ENCODE measurements at places on chromosomes 5 and 9.

- DNase-seq: no peak
Observed at GRCh38 chr5:2381070-2381469, 370.4 kb downstream of the IRX2 start.

GRCh38 chr9:96115836-96116235, 186.1 kb downstream of the HSD17B3 start:
- no peak for DNase-seq

- DNase-seq: no peak
Observed at GRCh38 chr5:36570301-36571095, 35.9 kb upstream of the SLC1A3 start.

GRCh38 chr5:10220248-10220647, 29.4 kb downstream of the ATPSCKMT start:
- DNase-seq: no peak

DNA sequence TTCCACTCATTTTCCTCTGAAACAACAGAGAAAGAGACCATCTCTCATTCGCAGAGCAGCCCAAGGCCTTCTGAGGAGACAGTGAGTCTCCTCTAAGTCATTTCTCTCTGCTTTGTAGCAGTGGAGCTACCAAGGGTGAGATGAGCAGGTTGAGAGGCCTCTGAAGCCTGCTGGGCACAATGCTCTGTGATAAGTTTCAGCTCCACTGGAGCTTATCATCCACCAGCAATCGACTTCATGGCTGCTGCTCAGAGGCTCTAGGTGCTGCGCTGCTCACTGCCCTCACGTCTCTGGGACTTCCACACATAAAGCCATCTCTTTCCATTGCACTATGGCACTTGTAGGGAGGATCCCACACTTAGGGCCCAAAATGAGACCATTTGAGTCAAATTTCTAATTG, 96.3 kb downstream of the CMYA5 start:
- DNase-seq: no peak

DNA sequence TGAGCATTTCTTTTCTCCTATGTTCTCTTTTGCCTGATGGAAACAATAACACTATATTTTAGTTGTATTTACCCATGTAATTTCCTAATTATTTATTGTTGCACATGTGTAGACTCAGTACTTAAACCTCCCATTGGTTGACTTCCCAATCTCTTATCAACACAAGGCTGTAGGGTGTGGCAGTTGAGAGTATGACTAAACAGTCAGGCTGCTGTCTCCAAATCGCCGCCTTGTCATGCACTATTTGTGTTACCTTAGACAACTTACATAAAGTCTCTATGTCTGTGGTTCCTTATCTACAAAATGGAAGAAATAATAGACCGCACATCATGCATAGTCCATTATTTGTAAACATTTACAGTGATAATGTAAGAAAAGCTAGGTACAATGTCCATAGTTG, 68.9 kb upstream of the EFNA5 start:
- no peak for DNase-seq

- no peak for DNase-seq
Observed at GRCh38 chr5:2015961-2016360, 133.2 kb upstream of the IRX4 start.

GRCh38 chr9:34689512-34689911, 1.6 kb downstream of the CCL19 start:
- no peak for DNase-seq

DNA sequence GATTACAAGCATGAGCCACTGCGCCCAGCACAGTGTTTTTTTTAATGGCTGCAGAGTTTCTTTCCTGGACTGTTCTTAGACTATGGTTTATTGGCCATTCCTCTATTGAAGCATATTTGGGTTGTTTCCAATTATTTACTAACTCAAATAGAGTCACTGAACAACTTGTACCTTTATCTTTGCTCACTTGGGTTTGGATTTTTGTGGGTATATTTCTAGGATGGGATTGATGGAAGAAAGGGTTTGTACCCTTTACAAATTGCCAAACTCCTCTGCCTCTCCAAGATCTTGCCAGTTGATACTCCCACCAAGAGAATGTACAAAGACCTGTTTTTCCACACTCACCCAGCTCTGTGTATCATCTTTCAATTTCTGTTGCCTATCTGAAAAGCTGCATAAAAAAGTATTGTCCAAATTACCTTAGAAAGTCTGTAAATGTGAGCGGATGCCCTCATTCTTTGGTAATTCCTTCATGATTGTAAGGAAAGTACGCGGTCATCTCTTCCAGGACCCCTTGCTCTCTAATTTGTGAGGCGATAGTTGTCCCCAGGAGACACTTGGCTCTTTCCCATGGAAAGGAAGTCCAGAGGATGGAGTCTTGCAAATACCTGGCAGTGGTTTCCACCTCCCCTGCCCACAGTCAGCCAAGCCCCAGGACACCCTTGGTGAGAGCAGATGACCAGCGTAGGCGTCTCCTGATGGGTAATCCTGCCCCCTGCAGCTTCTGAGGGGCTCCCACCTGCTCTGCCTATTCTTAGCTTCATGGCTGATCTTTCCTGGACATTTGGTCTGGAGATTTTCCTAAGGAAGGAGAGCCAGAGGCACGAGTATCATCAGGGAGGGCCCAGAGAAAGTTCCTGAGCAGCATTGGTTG, 33.0 kb downstream of the ARHGEF37 start:
- DNase-seq: no peak

GRCh38 chr9:15711931-15712330, 159.1 kb downstream of the CCDC171 start:
- DNase-seq: no peak

- no peak for DNase-seq
Observed at GRCh38 chr5:143233031-143233430, 170.5 kb downstream of the NR3C1 start.

GRCh38 chr9:36940881-36941280, 93.2 kb downstream of the PAX5 start:
- DNase-seq: no peak

DNA sequence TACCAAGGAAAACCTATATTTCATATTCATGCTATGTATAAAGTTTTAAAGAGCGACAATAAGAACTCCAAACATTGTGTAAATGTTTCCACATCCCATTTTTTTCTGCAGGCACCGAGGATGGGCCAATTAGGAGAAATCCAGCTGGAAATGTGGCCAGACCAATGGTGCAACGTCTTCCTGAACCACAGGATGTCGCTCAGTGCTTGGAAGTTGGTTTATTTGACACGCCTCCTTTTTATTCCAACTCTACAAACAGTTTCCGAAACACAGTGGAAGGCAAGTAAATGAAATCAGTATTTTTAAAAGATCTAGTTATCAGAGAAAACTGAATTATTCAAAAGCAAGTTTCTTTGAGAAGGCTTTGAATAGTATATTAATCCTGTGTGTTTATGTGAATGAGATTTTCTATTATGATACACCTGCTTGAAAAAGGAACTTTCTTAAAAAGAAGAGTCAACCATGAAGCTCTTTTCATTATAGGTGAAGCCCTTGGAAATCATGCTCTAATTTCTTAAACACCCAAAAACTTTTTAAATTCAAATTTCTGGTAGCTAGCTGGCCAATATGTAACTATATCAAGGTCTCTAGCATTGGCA, 9.1 kb downstream of the TYRP1 start:
- DNase-seq: no peak

- DNase-seq: no peak
Observed at GRCh38 chr5:36529142-36529541, 77.3 kb upstream of the SLC1A3 start.

DNA sequence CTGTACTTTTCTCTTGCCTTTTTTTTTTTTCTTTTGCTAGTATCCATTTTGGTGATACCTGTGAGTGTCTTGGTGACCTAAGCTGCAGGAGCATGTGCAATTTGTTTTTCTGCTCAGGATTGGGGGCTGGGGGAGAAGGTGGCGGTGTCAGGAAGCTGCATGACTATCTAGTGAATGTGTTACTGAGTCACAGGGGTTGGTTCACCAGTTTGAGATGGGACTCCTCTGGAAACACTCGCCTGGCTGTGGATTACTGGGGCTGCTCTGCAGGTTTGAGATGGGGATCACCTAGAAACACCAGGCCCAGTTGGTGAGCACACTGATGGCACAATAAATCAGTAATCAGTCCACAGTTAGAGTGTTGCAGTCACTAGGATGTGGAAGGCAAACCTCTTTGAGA, 447.9 kb downstream of the SPATA31D1 start:
- no peak for DNase-seq

DNA sequence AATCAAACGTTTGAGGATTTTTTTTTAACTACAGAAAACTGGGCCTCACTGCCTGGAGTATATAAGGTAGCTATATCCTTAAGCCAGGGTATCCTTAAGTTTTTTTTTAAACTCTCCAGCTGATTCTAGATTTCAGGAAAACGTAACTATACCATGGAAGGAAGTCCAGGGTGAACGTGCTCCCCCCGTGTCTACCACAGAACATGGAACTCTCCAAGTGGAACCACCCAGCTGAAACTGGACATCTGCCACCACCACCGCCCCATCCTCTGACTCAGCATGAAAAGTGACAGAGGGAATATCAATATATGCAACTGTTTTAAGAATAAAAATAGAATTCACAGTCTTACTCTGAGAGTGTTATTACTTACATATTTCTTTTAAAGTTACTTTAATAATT, 61.3 kb downstream of the DROSHA start:
- no peak for DNase-seq

GRCh38 chr9:109440797-109441287, 57.3 kb downstream of the PTPN3 start:
- DNase-seq: peak; percentile 5

DNA sequence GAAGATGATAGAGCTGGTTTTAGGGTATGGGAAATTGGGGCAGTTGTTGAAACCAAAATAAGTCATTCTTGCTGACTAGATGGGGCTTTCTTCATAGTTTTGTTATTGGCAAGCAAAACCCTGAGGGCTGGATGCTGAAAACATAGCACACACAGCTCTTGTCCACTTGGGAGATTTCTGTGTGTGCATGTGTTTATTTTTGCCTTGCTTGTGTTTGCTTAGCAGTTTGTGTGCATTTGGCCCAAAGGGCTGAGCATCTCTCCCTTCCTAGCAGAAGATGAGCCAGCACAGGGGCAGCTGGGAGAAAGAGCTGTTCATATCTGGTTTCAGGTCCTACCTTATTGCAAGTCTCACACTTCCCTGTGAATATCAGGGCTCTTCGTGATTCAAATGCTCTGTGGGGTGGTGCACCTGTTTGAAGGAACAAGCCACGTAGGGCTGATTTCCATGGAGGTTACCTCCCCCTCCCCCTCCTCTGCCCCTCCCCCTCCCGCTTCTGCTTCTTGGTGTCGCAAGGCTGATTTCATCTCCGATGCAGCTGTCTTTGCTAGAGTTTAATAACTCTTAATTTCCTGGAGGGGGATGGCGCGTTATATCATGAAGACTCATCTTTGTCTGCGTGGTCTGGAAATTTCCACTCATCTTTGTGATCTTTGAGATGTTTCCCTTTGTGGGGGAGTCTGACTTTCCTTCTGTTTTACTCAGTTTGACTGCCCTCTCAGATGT, 296.5 kb downstream of the ARHGAP26 start:
- no peak for DNase-seq

- no peak for DNase-seq
Observed at GRCh38 chr9:108258640-108259039, 597.1 kb downstream of the ACTL7B start.

- no peak for DNase-seq
Observed at GRCh38 chr9:121954477-121955140, 138.5 kb downstream of the TTLL11 start.

DNA sequence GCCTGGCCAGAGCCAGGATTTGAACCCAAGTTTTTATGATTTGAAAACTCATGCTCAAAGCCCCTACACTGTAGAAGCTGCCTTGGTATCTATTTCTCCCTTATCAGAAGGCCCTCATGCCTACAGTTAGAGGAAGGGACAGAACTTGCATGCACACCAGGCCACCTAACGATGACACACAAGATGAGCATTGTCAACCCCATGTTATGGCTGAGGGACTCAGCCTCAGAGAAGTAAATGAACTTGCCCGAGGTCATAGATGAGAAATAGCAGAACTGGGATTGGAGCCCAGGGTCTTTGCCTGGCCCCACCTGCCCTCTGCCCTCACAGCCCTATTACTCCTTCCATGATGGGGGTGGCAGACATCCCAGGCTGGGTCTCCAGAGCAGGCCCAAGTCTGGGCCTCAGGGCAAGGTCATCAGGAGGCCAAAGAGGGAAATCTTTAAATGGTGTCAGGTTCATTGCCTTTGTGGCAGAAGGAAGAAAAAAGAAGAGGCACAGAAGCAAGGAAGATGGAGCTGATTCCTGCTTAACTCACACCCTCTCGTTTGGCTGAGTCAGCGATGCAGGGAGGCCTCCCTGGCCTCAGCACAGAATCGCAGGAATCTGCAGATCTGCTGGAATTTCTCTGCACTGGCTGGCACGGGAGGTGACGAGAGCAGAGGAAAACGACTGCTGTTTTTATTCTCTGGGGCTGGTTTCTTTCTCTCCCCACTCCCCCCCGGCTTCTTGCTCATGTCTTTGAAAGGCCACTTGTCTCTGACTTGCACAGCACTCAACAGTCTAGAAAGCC, 20.6 kb upstream of the CRB2 start:
- DNase-seq: no peak

DNA sequence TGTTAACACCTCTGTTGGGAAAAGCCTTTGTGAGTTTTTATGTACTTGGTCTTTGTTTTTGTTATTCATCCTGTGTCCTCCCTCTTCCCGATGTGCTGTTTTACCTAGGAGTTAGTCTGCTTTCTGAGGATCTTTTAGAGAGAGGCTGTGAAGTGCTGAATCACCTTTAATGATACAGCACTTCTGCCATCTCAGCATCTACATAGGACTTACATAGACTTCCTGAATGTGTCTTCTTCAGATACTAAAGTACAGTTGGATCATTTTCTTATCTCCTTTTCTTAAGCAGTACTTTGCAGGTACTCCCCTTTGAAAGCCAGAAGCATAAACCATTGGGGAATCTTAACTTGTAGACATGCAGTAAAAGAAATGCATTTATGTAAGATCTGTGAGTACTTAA, 31.5 kb downstream of the OTULIN start:
- DNase-seq: no peak

DNA sequence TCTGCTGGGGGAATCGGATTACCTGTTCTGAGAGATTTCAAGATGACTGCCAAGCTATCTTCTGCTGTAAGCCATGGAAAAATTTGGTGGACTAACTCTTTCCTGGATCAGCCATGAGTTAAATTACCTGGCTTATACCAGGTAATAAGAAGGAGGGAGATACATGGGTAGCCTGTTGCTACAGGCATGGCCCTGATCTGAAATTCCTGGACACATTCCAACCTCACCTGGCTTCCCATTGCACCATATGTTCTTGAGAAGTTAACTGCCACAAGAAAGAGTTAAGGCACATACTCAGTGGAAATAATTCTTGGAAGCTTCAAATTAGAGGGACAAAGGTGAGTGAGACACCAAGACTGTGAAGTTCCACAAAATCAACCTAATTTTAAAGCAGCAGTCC, 371.3 kb downstream of the ACTL7B start:
- no peak for DNase-seq

GRCh38 chr5:139178935-139179334, 19.2 kb downstream of the SIL1 start:
- DNase-seq: no peak

All from CD4-positive, alpha-beta T cell (primary cell).